Foreskin fibroblast (primary cell): ENCODE measurements at places on chromosomes 3 and 15.

DNA sequence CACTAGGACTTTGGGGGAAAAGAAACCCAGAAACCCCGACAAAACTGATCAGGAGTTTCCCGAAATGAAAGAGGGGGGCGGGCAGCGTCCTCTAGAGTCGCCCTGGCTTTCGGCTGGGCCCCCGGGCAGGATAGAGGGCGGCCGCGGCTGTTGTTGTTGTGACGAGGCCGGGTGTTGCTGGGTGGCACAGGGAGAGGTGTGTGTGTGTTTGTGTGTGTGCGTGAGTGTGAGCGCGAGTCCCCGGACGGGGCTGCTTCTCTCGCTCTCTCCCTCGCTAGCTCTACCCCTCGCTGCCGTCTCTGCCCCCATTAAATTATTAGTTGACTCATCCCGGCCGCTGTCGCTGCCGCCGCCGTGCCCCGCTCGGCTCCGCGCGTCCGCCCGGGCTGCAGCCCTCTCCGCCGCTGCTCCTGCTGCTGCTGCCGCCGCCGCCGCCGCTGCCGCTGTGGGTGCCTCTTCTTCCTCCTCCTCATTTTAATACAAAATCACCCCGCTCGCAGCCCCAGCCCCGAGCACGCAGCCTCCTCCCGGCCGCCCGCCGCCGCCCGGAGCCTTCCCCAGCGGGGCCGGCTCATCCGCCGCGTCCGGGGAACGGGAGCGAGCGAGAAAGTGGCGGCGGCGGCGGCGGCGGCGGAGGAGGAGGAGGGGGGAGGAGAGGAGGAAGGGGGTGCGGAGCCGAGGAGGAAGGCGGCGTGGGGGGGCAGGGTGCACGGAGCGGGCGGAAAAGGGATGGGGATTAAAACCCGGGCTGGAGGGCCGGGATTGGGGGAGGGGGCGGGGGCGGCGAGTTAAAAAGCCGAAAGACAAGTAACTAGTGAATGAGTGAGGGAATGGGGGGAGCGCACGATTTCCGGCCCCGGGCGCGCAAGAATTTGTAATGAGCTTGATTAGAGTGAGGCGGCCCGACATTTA, at the start of gene SATB1:
Gene SATB1 (minus strand): TSS at position 611 of the 912 bp plus-strand sequence. CDS start 4,372 bp downstream, outside the sequence.
- peak; percentile 84 for DNase-seq

- DNase-seq = no peak
These were observed 88.6 kb upstream of the COL6A5 start for GRCh38 chr3:130256821-130257340.

GRCh38 chr3:27043328-27043955, 325.7 kb downstream of the NEK10 start:
- DNase-seq = no peak

DNA sequence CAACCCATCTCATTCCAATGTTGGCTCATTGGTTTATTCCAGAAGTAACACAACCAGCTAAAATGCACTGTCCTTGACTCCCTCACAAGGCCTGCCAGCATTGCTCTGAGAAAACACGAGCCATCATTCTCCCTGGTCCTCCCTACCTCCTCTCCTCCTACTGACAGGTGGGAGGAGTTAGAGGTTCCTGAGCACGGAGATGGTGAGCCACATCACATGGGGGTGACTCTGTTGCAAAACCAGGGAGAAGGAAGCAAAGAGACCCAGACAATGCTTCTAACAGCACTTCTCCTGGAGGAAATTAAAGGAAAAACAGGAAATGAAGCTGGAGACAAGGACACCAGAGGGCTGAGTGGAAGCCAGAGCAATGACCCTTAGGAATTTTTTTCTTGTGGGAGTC, 667.4 kb downstream of the NTRK3 start:
- no peak for DNase-seq

DNA sequence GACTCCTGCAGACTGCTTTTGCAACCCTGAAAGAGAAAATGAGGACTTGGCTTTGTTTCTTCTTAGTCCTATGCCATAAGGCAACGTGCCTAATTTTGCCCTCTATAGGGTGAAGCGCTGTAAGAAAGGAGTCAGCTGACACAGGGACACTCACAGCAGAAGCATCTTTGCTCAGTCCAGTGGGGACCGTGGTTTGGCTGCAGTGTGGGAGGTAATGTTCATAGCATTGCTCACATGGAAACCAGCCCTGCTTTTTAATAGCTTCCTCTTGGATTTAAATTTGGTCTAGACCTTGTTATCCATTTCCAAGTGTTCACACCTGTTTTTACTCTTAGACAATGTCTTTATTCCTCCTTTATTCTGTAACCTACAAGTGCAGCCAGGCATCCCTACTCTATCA, 1032.1 kb downstream of the NTRK3 start:
- no peak for DNase-seq

DNA sequence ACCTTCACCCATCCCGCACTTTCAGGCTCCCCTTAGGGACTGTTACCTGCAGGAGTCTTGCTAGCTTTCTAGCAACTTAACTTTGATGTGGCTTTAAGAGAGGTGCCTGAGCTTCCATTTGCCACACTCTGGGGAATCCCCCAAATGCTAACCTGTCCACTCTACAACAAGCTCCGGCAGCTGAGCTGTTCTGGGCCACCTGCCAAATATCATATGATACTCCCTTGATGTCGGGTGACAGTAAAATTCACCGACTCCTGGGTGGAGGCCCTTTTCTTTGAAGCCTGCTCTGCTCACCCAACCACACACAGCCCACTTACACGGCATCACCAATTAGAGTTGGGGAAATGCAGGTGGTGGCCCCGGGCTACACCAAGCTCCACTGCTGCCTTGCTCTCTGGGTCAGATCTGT, 38.0 kb upstream of the XCR1 start:
- peak; percentile 10 for DNase-seq

DNA sequence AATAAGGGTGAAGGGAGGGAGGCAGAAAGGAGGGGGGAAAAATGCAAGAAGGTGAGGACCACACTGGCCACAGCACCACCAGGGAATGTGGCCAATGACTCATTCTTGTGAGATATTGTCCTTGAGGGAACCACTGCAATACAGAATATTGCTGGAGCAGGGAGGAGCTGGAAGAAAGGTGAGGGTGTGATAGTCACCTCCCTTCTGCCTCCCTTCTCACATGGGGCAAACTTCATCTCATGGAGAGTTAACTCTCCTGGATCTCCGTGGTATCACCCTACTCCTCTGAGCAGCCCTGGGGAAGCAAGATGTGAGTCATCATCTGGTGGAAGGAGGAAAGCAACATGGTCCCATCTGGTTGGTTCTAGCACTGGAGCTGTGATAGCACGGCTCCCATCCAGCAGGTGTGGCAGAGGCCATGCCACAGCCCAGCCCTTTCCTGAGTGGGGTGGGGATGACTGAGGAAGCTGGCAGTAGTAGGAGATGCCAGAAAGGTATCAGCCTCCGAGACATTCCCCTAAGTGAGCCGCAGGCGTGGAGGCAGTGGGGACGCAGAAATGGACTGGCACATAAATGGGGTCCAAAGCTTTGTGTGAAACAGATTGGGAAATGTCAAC, 115.9 kb upstream of the LPP start:
- peak; percentile 37 for DNase-seq

DNA sequence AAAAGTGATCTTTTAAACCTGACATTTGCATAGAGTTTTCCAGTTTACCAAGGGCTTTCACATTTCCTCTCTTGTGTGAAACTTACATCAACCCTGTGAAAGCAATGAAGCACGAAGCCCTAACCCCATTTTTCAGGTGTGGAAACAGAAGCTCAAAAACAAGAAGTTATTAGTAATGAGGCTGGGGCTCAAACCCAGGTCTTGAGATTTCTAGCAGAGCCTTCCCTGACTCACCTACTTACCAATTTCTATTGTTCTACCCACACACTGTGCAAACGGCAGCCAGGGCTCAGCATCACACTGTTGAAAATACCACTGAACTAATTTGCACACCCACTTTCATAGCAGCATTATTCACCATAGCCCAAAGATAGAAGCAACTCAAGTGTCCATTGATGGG, 117.8 kb upstream of the IGF1R start:
- DNase-seq = no peak

- peak; percentile 84 for DNase-seq
These were observed 44.5 kb downstream of the CTDSPL start for GRCh38 chr3:37905987-37906674.

DNA sequence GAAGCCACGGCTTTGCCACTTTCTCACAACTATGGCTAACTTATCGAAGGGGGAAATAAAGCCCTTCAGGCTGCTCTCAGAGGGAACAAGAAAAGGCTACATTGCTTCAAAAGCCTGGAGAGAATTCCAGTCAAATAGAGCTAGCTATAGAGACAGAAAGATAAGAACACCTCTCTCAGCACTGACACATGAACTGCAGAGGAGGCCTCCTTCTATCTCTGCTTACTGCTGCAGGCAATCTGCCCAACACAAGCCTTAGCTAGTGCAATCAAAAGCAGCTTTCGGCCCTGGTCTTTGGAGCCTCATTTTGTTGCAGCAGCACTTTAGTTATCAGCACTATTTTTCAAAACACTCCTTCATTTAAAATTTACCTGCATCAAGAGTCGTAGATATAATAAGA, 118.4 kb upstream of the ROBO1 start:
- DNase-seq = peak; percentile 0

DNA sequence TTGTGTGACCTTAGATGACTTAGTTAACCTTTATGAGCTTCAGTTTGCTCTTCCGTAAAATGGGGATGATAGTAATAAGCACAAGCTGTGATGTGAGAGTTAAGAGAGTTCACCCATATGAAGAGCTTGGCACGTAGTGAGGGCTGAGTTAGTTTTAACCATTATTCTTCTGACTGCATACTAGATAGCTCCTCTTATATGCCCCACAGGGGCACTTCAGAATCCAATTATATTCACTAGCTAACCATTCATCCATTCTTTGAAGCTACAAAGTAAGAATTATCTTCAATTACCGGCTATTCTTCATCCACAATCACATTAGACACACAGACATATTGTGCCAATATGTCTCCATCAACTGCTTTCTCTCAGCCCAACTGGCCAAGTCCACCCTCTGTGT, 159.0 kb upstream of the STT3B start:
- DNase-seq = no peak

- DNase-seq = no peak
These were observed 97.1 kb upstream of the SPATA16 start for GRCh38 chr3:173238091-173238490.

- DNase-seq = peak; percentile 48
These were observed 7.1 kb downstream of the CELF6 start for GRCh38 chr15:72312605-72313447.

GRCh38 chr15:78224023-78224411, 10.3 kb downstream of the ACSBG1 start:
- DNase-seq = peak; percentile 30

GRCh38 chr15:68631601-68632051, 52.8 kb downstream of the CORO2B start:
- DNase-seq = no peak

DNA sequence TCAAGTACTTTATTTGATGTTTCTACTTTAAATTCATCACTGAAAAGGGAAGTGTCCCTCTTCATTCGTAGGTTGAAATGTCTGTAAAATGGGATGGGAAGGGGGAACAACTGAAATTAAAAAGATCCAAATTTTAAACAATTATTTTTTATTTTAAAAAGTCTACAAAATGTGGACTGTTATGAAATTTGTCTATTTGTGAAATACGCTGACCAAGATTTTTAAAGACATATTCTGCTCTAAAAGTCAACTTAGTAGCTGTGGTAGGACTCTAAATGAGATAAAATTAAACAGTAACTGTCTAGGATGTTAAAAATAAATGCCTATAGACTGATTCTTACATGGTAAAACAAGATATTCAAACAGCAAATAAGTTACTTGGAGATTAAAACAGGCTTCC, 67.3 kb downstream of the ADAM10 start:
- DNase-seq = no peak

DNA sequence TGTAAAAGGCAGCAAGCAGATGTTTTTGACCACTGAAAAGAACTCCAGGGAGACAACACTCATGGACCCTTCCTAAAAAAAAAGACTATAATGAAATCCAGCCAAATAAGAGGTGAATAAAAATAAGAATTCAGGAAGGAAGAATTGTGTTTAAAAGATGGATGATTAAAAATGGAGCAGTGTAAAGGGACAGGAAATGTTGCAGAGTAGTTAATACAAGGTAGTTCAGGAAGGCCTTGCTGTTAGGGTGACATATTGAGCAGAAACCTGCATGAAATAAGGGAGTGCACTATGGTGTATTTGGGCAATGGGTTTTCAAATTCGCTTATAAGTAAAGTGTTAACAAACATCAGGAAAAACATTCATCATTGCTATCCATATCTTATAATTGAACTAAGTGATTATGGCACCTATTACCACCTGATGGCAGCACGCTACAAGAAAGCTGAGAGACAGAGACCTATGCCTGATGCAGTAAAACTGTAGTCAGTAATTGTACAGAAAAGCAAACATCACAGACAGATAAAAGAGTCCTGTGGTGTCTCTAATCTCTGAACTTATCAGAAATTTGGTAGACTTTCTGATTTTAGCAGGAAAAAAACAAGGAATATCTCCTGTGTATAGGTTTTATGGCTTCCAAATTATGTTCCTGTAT, 5.8 kb upstream of the DBR1 start:
- DNase-seq = peak; percentile 59

- DNase-seq = no peak
These were observed 572.0 kb downstream of the NAALADL2 start for GRCh38 chr3:175430983-175431773.

GRCh38 chr3:78751266-78751665, 1016.5 kb downstream of the ROBO1 start:
- DNase-seq = no peak

DNA sequence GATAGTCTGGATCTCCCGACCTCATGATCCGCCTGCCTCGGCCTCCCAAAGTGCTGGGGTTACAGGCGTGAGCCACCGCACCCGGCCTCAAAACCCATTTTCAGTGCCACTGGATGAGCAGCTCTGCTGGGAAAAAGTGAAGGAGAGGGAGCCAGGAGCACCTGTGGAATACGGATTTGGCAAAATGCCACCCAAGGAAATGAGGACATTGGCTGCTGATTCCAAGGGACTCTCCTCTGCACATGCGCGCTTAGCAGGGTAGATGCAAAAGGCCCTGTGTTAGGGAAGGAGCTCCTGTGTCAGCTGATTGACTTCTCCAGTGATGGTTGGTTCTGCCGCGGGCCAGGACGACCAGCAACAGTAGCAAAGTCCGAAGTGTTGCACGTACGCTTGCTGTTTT, 43.4 kb upstream of the IGF1R start:
- DNase-seq = no peak

GRCh38 chr15:52653431-52653964, 25.7 kb downstream of the ATOSA start:
- peak; percentile 30 for DNase-seq

DNA sequence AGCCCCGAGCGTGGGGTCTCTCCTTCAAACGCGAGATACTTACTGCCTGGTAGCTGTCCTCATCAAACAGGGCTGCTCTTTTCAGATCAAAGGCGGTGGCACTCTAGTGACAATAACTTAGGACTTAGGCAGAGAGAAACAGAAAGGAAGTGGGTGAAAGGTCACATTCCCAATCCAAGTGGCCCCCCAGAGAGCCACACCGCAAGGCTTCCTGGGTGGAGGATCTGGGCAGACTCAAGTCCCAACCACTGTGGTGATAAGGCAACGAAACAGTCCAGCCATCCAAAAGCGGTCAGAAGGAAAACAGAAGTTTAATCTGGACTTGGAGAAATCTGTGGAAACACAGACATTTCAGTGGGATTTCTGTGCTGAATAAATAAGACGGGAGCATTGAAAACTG, 227.2 kb downstream of the ADAMTS17 start:
- DNase-seq = no peak
